Calu3 (cell line): ENCODE measurements at places on chromosomes 11 and 22. TPM values are rescaled to one million over a fixed set of nuclear protein-coding genes. Genes with fewer than 3 reads are reported as not detected.

Gene GAL3ST3
- not detected in 2 replicates for total RNA-seq

Gene APOBEC3B
- 43.2 and 43.3 TPM in 2 replicates for total RNA-seq

Gene TOP3B
- total RNA-seq: 45.1 and 48.0 TPM in 2 replicates

GRCh38 chr11:33396361-33396760, 139.2 kb downstream of the HIPK3 start:
- DNase-seq: no peak
- no peaks in the 10 kb centered on the region for H3K27me3 ChIP-seq
- no peak overlapping the region for H3K4me3 ChIP-seq

DNA sequence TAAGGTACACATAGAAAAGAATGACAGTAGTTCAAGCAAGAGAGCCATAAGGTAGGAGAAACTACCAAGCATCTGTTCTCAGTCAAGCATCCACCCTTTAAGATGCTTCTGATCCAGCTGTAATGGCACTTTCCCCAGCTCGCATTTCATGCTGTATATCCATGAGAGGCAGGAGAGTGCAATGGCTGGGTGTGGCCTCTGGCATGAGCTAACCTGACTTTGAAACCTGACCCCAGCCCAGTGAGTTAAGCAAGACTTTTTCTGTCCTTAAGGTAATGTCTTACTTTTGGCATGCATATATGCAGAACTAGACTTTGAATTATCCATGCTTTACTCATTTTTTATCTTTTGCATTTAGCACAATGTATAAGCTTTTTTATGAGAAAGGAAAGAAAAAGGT, 79.8 kb upstream of the CNTN5 start:
- no peaks in the 10 kb centered on the region for H3K4me1 ChIP-seq
- H3K36me3 ChIP-seq: no peaks in the 10 kb centered on the region
- no peak overlapping the region for H3K27ac ChIP-seq
- no peak overlapping the region for H3K4me3 ChIP-seq
- H3K27me3 ChIP-seq: no peaks in the 10 kb centered on the region
- no peak for DNase-seq

- DNase-seq: no peak
- H3K4me1 ChIP-seq: no peaks in the 10 kb centered on the region
- no peak overlapping the region for H3K27ac ChIP-seq
- H3K36me3 ChIP-seq: no peaks in the 10 kb centered on the region
Observed at GRCh38 chr11:30244265-30244664, 13.5 kb downstream of the FSHB start.

- H3K36me3 ChIP-seq: no peaks in the 10 kb centered on the region
- H3K27me3 ChIP-seq: peaks cover 10% of the 10 kb centered on the region
- no peak overlapping the region for H3K4me3 ChIP-seq
- no peaks in the 10 kb centered on the region for H3K4me1 ChIP-seq
- peak; percentile 71 for DNase-seq
Observed at GRCh38 chr11:8006349-8006977, 19.3 kb downstream of the EIF3F start.

DNA sequence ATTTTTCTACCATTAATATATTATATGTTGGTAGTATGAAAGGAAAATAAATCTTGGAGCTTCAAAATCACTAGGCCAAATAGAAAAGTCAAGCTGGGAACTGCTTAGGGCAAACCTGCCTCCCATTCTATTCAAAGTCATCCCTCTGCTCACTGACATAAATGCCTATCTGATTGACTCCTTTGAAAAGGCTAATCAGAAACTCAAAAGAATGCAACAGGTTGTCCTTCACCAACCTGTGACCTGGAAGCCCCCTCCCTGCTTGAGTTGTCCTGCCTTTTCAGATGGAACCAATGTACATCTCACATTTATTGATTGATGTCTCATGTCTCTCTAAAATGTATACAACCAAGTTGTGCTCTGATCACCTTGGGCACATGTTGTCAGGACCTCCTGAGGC, 3.2 kb upstream of the TRIM34 start:
- H3K27ac ChIP-seq: peak overlapping the region; percentile 70
- H3K36me3 ChIP-seq: peaks cover 18% of the 10 kb centered on the region
